ENCODE measurements at places on chromosomes 1 and 21.

- H3K36me3 ChIP-seq: no peaks in the 10 kb centered on the region
- no peak overlapping the region for H3K4me3 ChIP-seq
- no peaks in the 10 kb centered on the region for H3K27me3 ChIP-seq
- H3K27ac ChIP-seq: peak overlapping the region; percentile 39
- peak; percentile 18 for DNase-seq
These were observed 108.6 kb upstream of the RAB3GAP2 start for GRCh38 chr1:220380885-220381284.

DNA sequence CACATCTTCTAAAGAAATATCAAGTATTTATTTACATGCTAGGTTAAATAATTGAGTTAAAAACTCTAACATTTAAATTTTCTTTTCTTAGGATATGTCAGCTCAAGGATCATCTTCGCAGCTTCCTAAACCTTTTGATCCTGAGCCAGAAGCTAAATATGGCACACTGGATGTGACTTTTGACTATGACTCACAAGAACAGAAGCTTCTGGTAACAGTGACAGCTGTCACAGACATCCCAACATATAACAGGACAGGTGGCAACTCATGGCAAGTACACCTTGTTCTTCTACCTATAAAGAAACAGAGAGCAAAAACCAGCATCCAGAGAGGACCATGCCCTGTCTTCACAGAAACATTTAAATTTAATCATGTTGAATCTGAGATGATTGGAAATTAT is 132.7 kb upstream of the SERTAD4 start:
- H3K27ac ChIP-seq: no peak overlapping the region
- no peaks in the 10 kb centered on the region for H3K4me1 ChIP-seq
- no peaks in the 10 kb centered on the region for H3K36me3 ChIP-seq
- H3K4me3 ChIP-seq: no peak overlapping the region
- H3K27me3 ChIP-seq: no peaks in the 10 kb centered on the region

- DNase-seq: no peak
- H3K4me1 ChIP-seq: no peaks in the 10 kb centered on the region
- no peaks in the 10 kb centered on the region for H3K27me3 ChIP-seq
- no peak overlapping the region for H3K4me3 ChIP-seq
- no peak overlapping the region for H3K27ac ChIP-seq
These were observed 284.3 kb upstream of the FMN2 start for GRCh38 chr1:239807361-239807760.

- peak; percentile 29 for DNase-seq
- no peaks in the 10 kb centered on the region for H3K27me3 ChIP-seq
- H3K27ac ChIP-seq: no peak overlapping the region
- H3K36me3 ChIP-seq: no peaks in the 10 kb centered on the region
- no peaks in the 10 kb centered on the region for H3K4me1 ChIP-seq
These were observed 28.2 kb upstream of the KLHDC7A start for GRCh38 chr1:18452550-18452949.

GRCh38 chr1:55826381-55827080 is 611.4 kb upstream of the USP24 start:
- no peaks in the 10 kb centered on the region for H3K4me1 ChIP-seq
- H3K27me3 ChIP-seq: no peaks in the 10 kb centered on the region
- DNase-seq: no peak
- H3K36me3 ChIP-seq: no peaks in the 10 kb centered on the region
- no peak overlapping the region for H3K4me3 ChIP-seq
- no peak overlapping the region for H3K27ac ChIP-seq

DNA sequence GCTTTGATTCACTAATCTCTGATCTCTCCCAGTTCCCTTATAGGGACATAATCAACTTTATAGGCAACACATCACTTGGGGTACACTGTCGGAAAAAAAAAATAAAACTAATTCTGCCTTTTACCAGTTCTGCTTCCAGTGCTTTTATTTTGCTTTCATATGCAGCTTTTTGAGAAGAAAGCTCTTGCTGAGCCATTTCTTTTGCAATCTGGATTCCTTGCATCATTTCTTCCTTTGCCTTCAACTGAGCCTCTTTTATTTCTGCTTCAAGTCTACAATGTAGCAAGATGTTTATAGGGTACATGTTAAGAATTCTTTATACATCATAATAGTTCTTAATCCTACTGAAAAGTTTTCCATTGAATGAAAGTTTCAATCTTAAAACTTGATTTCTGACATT is 30.6 kb downstream of the KIF14 start:
- H3K27ac ChIP-seq: no peak overlapping the region
- H3K36me3 ChIP-seq: no peaks in the 10 kb centered on the region
- no peaks in the 10 kb centered on the region for H3K4me1 ChIP-seq
- no peak overlapping the region for H3K4me3 ChIP-seq
- H3K27me3 ChIP-seq: no peaks in the 10 kb centered on the region
